ENCODE measurements at places on chromosomes 6 and 20.

DNA sequence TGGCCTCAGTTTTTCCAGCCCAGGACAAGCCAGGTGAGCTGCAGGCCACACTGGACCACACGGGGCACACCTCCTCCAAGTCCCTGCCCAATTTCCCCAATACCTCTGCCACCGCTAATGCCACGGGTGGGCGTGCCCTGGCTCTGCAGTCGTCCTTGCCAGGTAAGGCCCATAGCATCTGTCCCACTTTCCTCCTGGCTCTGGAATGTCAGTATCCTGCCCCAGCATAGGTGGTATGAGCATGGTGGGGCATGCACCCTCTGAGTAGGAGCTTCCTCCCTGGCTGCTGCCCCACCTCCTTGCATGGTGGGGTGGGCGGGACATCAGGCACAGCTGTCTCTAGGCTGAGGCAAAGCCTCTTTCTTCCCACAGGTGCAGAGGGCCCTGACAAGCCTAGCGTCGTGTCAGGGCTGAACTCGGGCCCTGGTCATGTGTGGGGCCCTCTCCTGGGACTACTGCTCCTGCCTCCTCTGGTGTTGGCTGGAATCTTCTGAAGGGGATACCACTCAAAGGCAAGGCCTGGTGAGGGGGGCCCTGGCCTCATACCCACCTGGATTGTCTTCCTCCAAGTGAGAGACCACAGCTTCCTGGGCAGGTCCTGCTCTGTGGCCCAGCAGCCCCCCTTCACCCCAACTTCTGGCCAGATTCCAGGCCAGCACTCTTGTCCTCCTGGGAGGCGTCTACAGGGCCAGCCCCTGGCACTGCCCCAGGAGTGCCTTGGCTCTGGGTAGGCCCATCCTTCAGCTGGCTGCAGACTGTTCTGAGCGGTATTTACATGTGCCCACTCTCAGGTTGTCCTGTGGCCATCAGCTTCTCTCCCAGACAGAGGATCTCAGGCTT, 9.1 kb downstream of the PI16 start:
- DNase-seq: no peak

DNA sequence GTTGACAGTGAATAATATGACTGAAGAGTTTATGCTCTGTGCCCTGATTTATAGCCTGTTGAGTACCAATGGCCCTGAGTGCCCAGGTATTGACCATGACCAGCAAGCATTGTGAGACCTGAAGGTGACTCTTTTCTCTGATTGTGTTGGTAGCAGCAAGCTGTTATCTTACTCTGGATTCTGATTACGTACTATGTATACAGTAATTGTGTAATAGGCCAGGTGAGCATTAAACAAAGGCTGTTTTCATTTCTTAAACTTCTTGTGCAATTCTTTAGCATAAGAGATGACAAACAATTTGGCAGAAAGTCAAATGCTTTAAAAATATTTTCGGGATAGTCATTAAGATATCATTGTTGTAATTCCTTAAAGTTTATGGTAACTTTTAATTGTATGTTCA, 111.7 kb upstream of the PTPRK start:
- no peak for DNase-seq

DNA sequence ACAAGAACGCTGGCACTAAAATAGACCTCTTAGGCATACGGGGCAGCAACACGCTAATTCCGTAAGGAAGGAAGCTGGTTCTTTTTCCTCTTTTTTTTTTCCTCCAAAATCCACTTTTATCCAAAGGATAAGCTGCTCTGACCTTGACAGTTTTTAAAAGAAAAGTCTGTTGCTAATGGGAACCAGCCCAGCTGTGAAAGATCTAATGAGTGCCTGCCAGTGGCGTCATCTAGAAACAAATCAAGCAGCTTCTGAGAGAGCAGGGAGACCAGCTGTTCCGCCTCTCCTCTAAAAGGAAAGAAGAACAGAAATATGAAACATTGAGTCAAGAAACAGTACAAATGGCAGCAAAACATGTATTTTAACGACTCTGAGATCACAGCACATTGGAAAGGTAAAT, 78.6 kb downstream of the FAXC start:
- peak; percentile 14 for DNase-seq

GRCh38 chr6:20180935-20181334, 31.3 kb downstream of the MBOAT1 start:
- DNase-seq: no peak

DNA sequence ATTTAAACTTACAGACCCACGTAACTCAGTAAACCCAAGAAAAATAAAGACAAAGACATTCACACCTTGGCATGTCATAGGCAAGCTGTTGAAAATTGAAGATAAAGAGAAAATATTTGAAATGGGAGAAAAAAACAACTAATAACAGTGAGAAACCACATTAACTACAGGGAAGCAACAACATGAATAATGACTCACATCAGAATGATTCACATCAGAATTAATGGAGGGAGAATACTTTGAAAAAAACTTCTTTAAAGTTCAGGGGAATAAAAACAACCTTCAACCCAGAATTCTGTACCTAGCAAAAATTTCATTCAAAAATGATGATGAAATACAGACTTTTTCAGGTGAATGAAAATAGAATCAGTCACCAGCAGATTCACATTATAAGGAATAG, 32.9 kb upstream of the SLC22A3 start:
- no peak for DNase-seq

GRCh38 chr20:55538261-55538908, 466.9 kb downstream of the CBLN4 start:
- no peak for DNase-seq

DNA sequence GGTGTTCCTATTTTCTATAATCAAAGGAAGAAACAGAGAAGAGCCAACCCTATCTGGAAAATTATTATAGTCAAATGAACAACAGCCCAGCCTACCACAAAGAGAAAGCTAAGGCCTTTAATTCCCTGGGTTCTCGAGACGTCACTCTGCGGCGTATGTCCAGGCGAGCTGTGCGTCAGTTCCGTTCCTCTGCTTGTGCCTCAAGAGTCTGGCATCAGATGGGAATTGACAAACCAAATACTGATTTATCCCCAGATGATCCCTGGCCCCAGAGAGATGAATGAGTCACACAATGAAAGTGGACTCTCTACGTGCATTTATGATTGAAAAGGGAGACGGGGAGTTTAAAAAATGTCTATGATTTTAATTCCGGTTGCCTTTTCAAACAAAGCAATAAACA, 151.6 kb upstream of the PDE10A start:
- no peak for DNase-seq

DNA sequence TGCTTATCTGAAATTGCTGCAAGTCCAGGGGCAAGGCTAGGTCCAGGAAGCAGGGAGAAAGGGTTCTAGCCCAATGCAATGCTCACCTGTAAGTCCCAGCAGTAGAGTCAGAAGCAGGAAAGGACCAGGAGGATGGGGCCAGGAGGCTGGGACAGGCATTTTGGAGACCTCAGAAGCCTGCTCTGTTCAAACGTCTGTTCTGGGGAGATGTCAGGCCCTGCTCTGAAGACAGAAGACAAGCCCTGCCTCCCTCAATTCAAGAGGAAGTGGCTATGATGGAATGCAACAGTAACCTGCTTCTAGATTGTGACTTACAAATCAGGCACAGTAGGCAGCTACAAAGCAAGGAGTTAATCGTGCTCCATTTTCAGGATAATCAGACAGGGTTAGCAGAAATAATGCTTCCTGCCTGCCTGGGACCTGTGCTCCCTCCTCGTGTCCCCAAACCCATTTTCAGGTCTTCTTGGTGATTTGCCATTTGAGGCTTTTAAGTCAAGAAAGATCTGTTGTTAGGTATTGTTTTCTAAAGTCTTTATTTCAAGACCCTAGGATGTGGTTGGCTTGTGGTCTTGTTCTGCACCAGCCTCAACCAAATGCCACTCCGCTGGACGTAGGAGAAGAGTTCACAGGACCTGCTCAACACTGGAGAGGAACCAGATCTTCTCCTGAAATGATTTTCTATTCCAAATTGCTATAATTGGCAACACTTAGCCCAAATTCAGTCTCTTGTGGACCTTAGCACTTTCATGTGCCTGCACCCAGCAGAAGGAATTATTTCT, at the start of gene SIRPG:
TSS of gene SIRPG (minus strand) at position 224 of the 779 bp plus-strand sequence. CDS start at position 159, 65 bp downstream.
- no peak for DNase-seq

DNA sequence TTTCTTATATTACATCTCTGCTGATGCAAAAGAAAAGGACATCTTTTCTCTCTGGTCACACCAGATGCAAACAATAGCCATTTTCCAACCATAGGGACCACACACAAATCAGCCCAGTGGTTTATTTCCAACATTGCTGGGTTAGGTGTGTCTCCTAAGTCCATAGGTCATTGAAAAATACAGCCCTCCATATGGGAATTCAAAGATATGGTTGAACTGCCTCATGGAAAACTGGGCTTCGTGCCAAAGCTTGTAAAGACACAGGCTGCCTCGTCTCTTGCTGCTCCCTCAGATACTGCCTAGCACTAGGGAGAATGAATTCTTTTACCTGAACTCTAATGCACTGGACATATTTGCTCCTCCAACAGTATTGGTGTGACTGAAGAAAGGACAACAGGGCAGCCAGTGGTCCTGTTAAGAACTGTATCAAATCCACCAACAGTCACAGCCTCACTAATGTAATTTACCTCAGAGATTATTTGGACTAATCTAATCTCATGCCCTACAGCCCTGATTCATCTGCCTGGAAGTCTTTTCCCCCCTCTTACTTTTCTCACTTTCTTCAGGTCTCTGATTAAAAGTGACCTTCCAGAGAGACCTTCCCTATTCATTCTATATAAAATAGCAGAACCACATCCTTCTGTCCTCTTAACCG, 48.3 kb upstream of the TBC1D32 start:
- no peak for DNase-seq

GRCh38 chr6:56756791-56757587, 114.3 kb upstream of the DST start:
- no peak for DNase-seq

GRCh38 chr20:23013429-23013828, 21.7 kb upstream of the SSTR4 start:
- DNase-seq: no peak

DNA sequence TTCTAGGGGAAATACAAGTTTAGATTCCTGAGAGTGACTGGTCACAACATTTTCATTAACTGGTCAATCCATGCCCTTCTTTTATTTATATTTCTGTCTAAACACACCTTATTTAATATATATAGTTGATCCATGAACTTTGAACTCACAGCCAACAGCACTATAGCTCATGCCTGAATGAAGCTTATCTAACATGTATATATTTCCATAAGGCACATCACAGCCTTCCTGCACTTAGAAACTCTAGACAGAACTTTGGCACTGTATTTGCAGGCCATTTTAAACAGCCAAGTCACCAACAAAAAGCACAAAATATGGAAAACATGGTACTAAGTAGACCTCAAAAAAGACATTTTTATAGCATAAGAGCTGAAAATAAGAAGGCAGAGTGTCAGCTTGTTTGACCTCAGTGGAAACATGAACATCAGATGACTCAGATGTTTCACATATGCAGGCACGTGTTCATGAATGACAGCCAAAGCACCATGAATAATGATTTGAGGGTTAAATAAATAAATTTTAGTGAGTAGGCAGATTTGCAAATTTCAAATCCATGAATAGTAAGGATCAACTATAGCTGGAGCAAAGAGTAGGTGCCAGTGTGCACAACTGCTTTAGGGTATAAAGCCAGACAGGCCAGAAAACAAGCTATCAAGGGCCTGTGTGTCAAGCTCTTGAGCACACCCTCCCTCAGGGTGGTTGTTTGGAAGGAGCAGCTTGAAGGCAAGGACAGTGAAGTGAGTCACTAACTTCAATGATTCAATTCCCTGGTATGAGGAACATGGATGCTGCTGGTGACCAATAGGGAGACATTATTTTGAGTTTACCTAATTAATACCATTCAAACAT, 88.9 kb upstream of the NT5E start:
- DNase-seq: no peak

DNA sequence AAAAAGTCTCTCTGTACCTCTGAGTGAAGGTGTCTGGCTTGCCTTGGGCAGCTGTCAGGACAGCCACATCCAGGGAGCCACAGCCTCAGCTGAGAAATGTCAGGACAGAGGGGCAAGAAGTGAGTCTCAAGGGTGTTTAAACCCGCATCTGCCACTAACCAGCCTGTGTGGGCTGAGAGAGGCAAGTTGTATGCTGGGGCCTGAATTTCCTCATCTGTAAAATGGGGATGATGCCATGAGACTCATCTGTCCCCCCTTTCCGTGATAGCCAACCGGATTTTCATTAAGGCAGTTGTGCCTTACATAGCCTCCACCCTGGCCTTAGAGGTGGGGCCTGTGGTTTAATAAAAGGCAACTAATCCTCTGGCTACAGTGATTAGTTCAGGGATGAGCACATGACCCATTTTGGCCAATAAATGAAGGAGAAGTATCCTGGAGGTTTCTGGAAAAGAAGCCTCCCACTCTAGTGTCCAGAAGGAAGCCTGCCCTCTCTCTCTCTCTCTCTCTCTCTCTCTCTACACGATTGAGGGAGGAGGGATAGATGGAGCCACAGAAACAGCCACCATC, 79.3 kb downstream of the BMP7 start:
- DNase-seq: no peak

DNA sequence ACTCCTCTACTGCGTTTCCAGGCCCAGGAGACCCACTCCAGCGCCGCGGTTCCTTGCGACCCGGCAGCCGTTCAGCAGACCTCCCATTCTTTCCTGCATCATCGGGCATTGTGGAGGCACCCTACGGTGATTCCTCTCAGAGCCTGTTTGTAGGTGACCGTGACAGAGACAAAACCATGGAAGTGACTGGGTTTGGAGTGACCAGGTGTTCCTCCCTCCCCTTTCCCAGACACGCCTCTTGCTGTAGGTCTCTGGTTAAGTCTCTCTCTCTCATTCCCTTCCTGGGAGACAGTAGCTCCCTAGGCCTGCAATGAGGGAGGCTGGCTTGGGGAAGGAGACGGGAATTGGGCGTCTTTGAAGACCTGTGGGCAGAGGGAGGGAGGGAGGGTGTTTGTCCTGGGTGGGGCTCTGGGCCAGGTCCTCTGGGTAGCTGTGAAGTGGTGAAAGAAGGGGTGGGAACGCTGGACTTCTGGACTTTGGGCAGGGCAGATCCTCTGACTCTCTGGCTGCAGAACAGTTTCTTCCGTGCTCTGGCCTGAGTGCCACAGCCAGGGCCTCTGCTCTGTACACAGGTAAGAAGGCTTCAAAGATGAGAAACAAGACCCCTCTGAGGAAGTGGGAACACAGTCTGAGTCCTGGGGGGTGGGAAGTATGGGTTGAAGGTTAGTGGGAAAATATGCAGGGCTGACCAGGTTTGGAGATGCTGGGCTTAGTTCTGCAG, 763 bp downstream of the KLC4 start:
- DNase-seq: no peak

DNA sequence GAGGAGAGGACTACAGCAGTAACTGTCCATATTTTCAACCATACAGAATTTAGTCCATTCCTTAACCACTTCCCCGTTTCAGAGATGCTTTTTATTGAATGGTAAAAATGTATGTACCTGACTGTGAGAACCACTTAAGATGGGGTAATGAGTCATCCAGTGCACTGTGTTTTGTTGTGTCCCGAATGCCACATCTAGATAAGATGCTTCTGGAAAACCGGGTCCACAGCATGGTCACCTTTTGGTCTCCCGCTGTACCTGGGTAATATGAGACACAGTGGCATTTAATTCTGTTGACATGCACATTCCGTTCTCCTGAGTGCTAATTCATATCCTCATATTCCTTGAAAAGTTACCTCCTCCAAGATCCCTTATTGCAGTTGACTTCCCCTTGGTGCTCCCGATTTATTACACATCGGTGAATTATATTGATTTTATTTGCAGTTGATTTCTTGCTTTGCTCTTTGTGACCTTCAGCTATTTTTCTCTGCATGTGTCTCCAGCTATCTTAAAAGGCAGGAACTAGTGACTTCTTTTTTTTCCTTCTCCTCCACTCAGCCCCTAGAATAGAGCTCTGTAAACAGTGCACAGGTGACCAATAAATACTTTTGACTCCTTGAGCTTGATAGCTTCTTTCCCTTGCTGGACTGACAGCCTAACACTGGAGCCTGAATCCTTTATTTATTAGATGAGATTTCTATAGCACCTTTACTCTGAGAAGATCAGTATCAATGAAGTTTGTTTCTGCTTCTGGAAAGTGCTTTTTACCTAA, 314.6 kb downstream of the ZFAND3 start:
- DNase-seq: no peak

All from hippocampal formation (tissue), 2 donors.